ENCODE measurements at places on chromosomes 2 and 18. TPM values are rescaled to one million over a fixed set of nuclear protein-coding genes. Genes with fewer than 3 reads are reported as not detected.

The CRYGD gene
- total RNA-seq: not detected

The SAG gene
- not detected for total RNA-seq

The REG1B gene
- total RNA-seq: not detected

The CYTIP gene
- 3.6 TPM for total RNA-seq

The ZNF407 gene
- total RNA-seq: 18.8 TPM

GRCh38 chr2:241551998-241552737, 6.4 kb upstream of the BOK start:
- ATAC-seq: no peak

DNA sequence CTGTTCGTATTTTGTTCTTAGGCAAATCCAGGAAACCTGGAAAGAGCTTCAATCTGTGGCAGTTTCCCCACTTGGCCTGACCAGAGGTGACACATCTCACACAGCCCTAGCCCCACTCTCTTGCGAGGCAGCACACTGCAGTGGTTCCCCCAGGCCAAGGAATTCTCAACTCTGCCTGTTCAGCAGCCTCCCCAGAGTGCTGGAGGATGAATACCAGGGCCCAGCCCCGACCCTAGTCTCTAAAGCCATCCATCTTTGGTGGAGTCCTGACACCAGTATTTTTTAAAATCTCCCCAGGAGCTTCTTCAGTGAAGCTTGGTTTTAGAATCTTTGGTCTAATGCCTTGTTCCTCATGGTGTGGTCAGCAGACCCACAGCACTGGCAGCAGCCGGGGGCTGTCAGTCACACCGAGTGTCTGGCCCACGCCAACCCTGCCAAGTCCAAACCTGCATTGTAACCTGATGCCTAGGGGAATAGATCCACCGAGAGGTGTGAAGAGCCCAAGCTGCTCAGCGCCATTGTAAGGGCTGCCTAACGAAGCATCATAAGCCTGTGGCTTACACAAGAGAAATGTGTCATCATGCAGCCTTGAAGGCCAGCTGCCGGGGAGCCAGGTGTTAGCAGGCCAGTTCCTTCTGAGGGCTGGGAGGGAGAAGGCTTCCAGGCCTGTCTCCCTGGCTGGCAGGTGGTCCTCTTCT, 428.7 kb upstream of the ID2 start:
- no peak for ATAC-seq

GRCh38 chr18:59301929-59302328, 16.5 kb downstream of the CPLX4 start:
- no peak for ATAC-seq

DNA sequence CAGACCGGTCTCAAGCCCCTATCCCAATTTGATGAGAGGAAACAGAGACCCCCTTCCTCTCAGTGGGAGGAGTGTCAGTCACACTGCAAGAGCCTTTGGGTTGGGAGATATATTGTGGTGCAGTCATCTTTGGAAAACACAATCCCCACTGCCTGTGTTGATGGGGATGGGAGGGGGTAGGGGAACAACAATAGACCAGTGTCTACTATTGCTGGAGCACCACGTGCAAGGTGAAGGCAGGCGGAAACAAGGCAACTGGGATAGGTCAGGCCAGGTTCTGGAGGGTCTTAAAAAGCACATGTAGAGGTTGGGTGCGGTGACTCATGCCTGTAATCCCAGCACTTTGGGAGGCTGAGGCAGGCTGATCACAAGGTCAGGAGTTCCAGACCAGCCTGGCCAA, 127.9 kb downstream of the ZFP36L2 start:
- ATAC-seq: no peak

DNA sequence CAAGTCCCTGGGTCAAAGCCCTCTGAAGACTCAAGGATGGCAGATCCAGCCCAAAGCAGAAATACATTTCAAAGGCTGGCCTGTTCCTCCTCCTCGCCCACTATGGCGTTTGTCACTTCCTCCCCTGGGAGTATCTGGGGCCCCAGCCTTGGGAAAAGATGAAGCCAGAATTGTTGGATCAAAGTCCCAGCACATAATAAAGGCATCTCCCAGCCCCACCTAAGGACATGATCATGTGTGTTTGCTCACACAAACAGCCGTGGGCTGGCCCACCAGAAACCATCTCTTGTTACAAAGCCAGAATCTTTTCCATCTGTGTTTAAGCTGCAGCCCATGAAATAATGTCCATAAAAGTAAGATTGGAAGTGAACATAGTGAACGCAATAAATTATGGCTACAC, 50.1 kb upstream of the HAAO start:
- no peak for ATAC-seq

GRCh38 chr2:74083750-74084149, 64.0 kb downstream of the BOLA3 start:
- ATAC-seq: no peak

DNA sequence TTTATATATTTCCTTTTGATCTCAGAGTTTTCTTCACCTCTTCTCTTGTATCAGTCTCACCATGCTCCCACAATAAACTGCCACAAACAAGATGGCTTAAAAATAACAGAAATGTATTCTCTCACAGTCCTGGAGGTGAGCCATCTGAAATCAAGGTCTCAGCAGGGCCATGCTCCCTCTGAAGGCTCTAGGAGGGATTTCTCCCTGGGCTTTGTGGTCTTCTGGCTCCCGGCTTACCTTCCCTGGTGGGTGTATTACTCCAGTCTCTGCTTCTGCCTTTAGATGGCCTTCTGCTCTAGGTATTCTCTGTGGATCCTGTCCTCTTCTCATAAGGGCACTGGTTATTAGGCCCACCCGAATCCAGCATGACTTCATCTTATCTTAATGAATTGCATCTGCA, 994.7 kb upstream of the POU3F3 start:
- no peak for ATAC-seq

DNA sequence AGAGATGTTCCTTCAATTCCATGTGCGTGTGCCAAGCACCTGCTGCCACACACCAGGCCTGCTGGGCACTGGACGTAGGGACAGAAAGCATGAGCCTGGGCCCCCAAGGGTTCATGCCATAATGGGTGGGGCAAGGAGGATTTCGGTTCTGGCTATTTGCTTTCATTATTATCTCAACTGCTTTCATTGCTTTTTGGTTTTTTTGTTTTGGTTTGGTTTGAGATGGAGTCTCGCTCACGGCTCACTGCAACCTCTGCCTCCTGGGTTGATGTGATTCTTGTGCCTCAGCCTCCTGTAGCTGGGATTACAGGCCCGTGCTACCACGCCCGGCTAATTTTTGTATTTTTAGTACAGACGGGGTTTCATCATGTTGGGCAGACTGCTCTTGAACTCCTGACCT, 57.2 kb downstream of the SF3B1 start:
- no peak for ATAC-seq

DNA sequence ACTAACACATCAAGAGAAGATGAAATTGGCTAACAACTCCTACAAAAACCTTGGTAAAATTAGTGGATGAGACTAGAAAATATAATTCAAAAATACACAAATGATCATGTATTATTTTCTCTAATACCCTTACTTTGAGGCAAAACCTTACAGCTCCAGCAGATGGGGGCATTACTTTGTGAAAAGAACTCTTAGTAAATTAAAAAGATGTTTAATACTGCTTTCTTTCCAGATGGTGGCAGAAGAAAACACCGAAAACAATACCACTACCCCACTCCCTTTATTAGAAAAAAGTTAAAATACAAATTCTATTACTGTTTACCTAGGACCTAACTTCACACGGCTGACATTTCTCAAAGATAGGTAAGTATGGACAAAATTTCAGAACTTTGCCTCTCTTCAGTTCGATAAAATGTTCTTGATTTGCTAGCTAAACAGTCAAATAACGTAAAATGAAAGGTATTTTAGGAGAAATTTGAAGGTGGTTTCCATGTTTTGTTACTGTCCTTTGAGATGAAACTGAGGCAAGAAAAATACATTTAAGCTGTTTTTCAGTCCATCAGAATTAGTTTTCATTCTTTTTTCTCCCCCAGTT, 30.6 kb downstream of the ORC4 start:
- ATAC-seq: no peak

GRCh38 chr18:70301667-70302066, 12.8 kb downstream of the SOCS6 start:
- no peak for ATAC-seq

GRCh38 chr2:174590928-174591648, 6.5 kb downstream of the WIPF1 start:
- no peak for ATAC-seq

GRCh38 chr2:135890835-135891234, 14.6 kb upstream of the MCM6 start:
- ATAC-seq: no peak

- peak; percentile 47 for ATAC-seq
Measured at GRCh38 chr2:28869494-28870145, 489 bp downstream of the TRMT61B start.

GRCh38 chr2:149307014-149307413, 23.4 kb upstream of the LYPD6 start:
- no peak for ATAC-seq

Data from gastroesophageal sphincter (tissue), 4 donors.